OCI-M1 (cell line): ENCODE measurements at places on chromosomes 1 and 21.

- DNase-seq, result peak; percentile 72
These were observed at the start of gene SEC16B for GRCh38 chr1:177969825-177970371. TSS of gene SEC16B (minus strand) at chr1:177970058. CDS start at chr1:177967981, 2,077 bp downstream.

DNA sequence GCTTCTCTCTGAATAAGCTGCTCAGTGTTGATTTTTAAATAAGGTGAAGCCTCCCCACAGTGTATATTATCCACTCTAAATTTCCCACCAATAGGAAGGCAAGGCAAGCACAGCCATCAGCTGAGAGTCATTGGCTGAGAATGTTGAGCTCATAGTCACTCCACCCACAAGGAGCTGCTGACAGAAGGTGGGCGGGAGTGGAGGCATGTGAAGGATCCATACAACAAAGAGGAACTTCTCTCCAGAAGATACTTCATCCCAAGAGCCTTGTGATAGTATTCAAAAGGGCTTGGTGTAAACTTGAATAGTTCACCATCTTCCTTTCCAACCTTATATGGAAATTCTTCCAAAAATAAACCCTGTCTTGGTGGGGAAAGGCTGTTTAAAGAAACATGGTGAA is 42.8 kb downstream of the SAMD13 start:
- peak; percentile 63 for DNase-seq

DNA sequence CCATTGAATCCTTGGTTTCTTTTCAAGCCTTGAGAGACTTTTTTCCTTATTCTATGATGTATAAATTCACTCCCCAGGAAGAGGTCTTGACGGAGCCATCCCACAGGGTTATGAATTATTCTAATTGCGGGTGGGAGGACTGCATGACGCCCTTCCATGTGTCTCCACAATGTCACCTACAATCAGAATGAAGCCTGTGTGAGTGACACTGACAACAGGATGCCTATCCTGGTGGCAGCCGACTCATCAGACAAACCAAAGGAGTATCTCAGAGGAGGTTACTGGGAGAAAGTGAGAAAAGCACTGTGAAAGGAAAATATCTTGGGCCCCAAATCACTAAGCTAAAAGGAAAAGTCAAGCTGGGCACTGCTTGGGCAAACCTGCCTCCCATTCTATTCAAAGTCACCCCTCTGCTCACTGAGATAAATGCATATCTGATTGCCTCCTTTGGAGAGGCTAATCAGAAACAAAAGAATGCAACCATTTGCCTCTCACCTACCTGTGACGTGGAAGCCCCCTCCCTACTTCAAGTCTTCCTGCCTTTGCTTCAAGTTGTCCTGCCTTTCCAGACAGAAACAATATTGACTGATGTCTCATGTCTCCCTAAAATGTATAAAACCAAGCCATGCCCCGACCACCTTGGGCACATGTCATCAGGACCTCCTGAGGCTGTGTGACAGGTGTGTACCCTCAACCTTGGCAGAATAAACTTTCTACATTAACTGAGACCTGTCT is 98.4 kb downstream of the SMYD2 start:
- no peak for DNase-seq

DNA sequence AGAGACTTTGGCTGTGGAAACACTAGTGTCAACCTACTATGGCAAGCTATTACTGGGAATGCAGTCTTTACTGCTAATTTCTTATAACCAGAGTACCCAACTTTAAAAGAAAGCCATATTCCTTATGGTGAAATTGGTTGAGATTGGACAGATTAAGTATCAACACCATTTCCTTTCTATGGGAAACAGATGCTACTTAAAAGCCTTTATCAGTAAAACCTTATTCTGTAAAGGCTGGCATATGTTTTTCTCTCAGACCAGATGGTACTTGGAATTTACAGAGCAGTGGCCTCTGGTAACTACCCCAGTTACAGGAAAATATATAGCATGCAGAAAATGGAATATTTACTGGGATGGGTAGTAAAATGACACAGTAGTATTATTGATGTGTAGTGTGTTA is 18.8 kb downstream of the IFI44 start:
- no peak for DNase-seq

GRCh38 chr21:28543975-28544374 is 448.7 kb downstream of the LTN1 start:
- peak; percentile 55 for DNase-seq

DNA sequence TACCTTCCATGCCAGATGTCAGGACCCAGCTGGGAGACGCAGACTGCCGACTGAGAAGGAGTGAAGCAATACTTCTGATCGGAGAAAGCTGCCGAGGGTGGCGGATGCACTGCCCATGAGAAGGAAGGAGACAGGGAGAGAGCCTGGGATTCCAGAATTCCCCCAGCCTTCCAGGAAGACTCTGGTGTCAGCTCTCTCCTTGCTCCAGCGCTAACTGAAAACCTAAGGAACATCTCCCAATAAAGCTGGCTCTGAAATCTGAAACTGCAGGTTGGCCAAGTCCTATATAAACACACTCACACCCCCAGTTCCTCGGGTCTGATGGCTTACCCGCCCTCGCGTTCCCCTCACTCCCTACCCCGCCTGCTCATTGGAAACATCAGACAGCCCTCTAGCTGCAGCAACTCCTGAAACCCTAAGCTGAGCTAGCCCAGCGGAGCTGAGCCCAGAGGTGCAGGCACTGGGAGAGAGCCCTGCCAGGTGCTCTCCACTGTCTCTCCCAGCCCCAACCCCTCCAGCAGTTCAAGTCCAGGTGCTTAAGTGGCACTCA is 52.3 kb downstream of the PLEKHA6 start:
- no peak for DNase-seq

DNA sequence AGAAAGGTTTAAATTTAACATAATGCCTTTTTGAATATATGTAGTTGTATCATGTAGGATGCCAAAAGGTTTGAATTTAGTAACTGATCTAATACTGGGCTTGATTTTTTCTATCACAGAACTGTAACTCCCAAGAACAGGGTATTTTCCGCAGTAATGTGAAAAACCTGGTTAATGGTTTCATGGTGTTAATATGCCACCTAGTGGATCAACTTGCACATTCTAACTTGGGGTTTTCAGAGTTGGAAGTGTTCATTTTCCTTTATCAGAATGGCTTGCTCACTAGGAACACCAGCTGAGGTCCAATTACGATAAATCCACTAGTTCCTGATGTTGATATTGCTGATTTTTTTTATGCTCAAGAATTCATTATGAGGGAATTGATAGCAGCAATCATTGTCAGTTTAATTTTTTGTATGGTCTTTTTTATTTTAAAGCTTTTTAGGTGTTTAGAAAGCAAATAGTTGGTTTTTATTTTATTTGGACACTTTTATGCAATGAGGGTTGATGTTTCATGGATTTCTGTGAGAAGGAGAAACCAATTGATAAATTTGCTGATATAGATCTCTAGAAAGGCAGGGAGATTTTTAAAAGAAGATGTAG is 157.2 kb downstream of the PLA2G4A start:
- DNase-seq, result peak; percentile 89

DNA sequence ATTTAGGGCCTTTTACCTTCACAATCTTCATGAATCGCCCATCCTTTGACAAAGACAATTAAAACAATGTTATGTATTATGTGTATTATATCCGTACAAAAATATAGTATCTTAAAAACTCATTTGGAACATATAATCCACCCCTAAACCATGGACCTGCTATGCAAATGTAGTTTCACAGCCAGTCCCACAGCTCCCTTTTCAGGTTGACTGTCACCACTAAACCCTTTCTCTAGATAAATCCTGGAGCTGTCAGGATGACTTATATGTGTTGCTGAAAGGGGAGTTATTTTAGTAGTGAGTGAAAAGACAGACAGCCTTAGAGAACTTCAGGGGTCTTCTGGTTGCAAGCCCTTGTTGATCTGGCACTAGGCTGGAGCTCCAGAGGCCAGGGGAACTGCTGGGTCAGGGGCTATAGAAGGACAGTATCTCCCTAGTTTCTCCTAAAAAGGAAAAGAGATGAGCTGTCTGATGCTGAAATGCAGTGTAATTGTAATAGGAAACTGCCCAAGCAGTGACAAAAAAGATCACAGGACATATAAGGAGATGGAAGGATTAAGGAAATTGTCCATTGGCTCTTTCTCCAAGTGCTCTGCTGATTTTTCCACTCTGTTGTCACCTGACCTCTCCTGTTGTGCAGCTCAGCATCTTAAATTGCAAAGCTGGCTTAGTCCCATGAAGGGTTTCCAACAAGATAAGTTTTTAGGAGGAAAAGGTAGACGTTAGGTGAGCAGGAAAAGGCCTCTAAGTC is 127.7 kb downstream of the S1PR1 start:
- DNase-seq, result no peak

DNA sequence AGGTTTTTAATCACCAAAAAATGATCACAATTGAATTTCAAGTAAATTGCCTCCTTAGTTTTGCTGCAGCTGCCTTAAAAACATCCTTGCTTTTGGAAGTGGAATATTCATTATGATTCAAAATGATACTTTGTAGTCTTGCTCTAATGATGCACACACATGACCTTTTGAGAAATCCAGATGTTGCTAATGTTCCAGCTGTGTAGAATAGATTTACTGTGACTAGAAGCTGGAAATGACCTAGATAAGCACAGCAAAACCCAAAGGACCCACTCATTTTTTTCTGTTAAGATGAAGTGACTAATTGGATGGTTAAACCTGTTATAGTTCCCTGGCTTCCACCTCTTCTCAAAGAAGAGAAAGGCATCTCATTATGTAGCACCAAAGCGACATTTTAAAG is 64.6 kb upstream of the RALGPS2 start:
- DNase-seq, result no peak

GRCh38 chr1:30749691-30750583 is 7.6 kb downstream of the LAPTM5 start:
- DNase-seq, result no peak

DNA sequence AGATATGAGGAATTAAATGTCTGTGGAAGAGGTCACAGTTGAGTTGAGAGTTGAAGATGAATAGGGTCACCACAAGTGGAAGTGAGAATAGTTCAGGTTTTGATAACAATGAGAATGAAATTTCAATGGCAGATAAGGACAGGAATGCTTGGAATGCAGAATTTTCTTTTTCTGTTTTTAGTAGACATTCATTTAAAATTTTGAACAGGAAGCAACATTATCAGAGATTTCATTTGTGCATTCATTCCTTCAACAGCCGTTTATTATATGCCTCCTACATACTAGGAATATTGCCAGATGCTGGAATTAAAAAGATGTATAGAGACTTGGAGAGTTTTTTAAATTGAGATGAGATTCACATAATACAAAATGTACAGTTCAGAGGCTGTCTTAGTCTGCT is 126.8 kb downstream of the ITSN1 start:
- DNase-seq, result no peak

- DNase-seq, result no peak
These were observed 127.2 kb downstream of the ZNF281 start for GRCh38 chr1:200282497-200283122.

GRCh38 chr1:76224752-76225151 is 150.2 kb downstream of the ST6GALNAC3 start:
- no peak for DNase-seq

DNA sequence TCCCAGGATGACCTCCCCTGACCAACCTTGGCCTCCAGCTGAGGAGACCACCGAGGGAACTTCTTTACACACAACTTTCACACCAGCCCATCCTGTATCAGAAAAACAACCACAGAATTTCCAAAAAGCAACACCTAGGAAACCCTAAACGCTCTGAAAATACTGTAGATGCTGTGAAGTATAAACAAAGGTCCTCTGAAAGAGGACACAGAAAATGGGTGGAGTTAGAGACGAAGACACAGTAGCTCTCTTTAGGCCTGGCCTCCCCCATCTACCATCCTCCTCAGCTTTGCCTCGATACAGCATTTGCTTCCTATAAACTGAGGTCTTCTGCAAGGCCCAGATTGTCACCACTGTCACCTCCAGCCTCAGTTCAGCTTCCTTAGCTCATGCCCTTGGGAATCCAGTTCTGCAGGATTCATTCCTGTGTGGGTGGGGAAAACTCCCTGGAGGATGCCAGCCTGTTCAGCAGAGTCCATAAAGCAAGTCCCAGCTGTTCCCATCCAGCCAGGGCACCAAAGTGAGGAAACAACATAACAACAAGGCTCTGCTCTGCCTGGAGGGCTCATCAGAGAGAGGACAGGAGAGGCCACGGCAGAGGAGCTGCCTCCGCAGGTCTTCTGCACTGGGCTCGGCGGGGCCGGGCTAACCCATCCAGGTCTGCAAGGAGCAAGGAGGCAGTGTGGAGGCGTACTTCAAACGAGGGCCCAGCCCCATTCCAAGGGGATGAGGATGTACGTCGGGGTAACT is 15.0 kb downstream of the PIK3C2B start:
- DNase-seq, result no peak

- DNase-seq, result no peak
These were observed 49.1 kb upstream of the ZBTB40 start for GRCh38 chr1:22402356-22403053.

DNA sequence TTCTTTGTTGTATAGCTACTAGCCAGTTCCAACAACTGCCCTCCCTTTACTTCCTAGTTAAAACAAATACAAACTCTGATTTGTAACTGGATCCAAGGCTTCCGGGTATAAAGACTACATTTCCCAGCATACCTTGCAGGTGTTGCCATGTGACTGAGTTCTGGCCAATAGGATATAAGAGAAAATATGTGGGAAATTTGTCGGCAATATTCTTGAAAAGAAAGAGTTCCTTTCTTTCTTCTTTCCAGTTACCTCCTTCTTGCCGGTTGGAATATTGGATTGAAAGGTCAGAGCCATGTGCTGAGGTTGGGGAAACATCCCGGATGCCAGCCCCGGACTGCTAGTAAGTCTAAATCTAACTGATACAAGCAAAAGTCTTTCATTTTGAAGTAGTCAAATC is 23.0 kb upstream of the ZBTB40 start:
- peak; percentile 67 for DNase-seq

GRCh38 chr1:155051777-155052398 is 772 bp downstream of the ADAM15 start:
- DNase-seq, result peak; percentile 56

DNA sequence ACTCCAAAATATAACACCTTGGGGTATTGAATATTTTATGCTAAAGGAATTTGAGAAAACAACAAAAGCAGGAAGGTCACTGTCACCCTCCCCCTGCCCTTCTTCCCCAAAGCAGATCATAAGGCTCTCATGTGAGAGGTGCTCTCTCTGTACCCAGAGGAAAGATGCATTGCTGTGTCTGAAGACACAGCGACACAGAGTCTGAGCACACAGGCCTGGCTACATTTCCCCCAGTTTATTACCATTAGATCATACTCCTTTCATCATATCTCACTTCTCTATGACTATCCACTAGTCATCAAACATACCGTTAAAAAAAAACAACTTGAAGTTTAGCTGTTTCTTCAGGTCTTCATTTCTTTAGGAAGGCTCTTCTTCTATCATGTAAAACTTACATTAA is 127.1 kb downstream of the PPIAL4G start:
- no peak for DNase-seq

DNA sequence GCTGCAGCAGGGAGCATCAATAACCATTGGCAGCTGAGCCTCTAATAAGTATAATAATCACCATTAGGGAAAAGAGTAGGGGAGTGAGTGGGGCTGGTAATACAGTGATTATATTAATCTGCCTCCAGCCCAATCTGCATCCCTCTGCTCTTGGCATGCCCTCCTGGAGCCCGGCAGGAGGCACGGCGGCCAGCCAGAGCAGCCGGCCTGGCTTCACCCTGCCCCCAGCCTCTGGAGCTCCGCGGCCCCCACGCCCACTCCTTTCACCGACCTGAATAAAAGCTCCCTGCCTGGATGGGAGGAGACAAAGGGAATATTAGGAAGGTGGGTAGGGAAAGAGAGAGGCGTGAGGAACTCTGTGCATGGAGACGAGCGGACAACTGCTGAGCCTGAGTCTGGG is 28.3 kb downstream of the OPTC start:
- no peak for DNase-seq
